ENCODE measurements at places on chromosomes 11 and 22.

GRCh38 chr22:43263645-43264514 is 76.9 kb upstream of the TTLL12 start:
- DNase-seq, result no peak

GRCh38 chr11:116454020-116454645 is 318.7 kb downstream of the BUD13 start:
- DNase-seq, result no peak

- no peak for DNase-seq
Measured at GRCh38 chr11:112564228-112564955, 303.7 kb upstream of the PLET1 start.

- no peak for DNase-seq
Measured at GRCh38 chr11:129999407-129999806, 3.2 kb downstream of the PRDM10 start.

- DNase-seq, result no peak
Measured at GRCh38 chr22:19717181-19717580, 2.9 kb downstream of the SEPTIN5 start.

- DNase-seq, result no peak
Measured at GRCh38 chr22:25413620-25414019, 150.9 kb upstream of the GRK3 start.

DNA sequence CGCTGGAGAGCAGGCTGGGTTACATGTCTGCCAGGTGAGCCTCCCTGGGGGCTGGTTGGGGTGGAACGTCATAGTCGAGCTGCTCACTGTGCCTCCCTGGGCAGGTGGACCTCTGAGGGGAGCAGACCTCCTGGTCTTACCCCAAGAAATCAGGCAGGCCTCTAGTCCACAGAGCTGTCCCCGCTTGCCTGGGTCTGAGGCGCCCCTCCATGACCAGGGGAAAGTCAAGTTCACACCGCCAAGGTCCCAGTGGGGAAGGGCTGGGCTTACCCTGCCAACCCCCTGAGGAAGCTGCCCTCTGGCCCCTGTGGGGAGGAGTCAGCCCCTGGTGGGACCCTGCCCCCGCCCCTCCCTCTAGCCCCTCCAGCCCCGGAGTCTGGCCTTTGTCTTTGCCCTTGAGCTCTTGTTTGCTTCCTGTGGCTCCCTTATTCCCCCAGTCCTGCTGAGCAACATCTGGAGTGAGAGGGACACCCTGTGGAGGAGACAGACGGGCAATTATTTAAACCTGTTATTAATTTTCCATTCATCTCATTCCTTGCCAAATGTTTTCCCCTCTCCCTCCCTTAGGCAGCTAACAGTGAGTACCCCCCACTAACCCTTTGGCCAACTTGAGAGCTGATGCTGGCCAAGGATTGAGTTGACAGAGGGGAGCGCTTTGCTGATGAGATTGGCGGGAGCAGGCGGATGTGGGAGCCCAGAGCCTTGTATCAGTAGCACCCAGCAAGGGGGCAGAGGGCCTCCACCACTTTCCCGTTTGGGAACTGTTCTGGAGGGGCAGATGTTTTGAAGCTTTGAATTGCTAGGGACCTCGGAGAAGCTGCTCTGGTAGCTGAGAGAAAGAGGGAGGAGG is 83.4 kb downstream of the CEP164 start:
- DNase-seq, result no peak
